ENCODE measurements at places on chromosomes 7 and 10. TPM values are rescaled to one million over a fixed set of nuclear protein-coding genes. Genes with fewer than 3 reads are reported as not detected.

The MSS51 gene
- polyA plus RNA-seq, result 1.8 TPM

The GRK5 gene
- 50.5 TPM for polyA plus RNA-seq

The MORN4 gene
- polyA plus RNA-seq, result not detected

The LEP gene
- 0.25 TPM for polyA plus RNA-seq

The ZNF727 gene
- 0.04 TPM for polyA plus RNA-seq

The IFIT1 gene
- polyA plus RNA-seq, result 1.4 TPM

The ATRNL1 gene
- not detected for polyA plus RNA-seq

The ABCB4 gene
- polyA plus RNA-seq, result 0.86 TPM

The PTF1A gene
- polyA plus RNA-seq, result not detected

The CHN2 gene
- 61.3 TPM for polyA plus RNA-seq

The UPK3B gene
- 2.2 TPM for polyA plus RNA-seq

The ZNF804B gene
- polyA plus RNA-seq, result 0.12 TPM

The ZNF316 gene
- polyA plus RNA-seq, result 11.9 TPM

The PLCE1 gene
- polyA plus RNA-seq, result 22.7 TPM

The CRYGN gene
- polyA plus RNA-seq, result not detected

The CYP3A7 gene
- 1.4 TPM for polyA plus RNA-seq

The PHYHIPL gene
- polyA plus RNA-seq, result 19.7 TPM

The PITX3 gene
- polyA plus RNA-seq, result 0.04 TPM

The WASHC2C gene
- 21.9 TPM for polyA plus RNA-seq

The CYP2C8 gene
- 3.1 TPM for polyA plus RNA-seq

The IFIT1B gene
- not detected for polyA plus RNA-seq

GRCh38 chr7:45599851-45600706, 25.9 kb downstream of the ADCY1 start:
- no peak for DNase-seq

GRCh38 chr7:117012696-117013095, 59.4 kb downstream of the ST7 start:
- no peak for DNase-seq

- no peak for DNase-seq
Measured at GRCh38 chr10:94138391-94138790, 144.7 kb downstream of the PLCE1 start.

DNA sequence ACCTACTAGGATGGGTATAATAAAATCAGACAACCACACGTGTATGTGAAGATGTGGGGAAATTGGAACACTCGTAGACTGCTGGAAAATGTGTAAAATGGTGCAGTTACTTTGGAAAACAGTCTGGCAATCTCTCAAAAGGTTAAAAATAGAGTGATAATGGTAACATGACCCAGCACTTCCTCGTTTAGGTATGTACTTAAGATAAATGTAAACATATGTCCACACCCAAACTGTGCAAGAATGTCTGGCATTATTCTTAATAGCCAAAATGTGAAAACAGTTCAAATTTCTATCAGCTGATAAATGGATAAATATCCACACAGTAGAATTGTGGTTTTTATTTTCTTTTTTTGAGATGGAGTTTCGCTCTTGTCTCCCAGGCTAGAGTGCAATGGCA, 272.8 kb downstream of the ZNF248 start:
- DNase-seq, result no peak

DNA sequence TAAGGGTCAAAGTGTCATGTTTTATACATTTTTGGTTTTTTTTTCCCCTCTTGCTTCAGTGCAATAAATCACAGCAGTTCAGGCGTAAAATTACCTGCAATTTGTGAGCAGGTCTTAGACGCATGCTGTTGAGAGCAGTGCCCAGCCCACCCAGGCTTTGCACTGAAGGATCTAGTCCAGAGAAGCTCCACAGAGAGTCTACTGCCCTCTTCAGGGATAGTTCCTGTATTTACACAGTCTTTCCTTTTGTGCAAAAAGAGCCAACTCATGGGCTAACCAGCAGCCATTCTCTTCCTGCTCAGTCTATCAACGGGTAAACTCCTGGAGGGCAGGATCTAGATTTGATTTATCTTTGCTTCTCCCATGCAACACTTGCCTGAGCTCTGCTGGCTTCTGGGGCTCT, 82.2 kb upstream of the NAMPT start:
- no peak for DNase-seq

GRCh38 chr10:128522551-128523308, 396.5 kb upstream of the MKI67 start:
- no peak for DNase-seq

- no peak for DNase-seq
Measured at GRCh38 chr10:133117688-133118071, 30.0 kb downstream of the ADGRA1 start.

DNA sequence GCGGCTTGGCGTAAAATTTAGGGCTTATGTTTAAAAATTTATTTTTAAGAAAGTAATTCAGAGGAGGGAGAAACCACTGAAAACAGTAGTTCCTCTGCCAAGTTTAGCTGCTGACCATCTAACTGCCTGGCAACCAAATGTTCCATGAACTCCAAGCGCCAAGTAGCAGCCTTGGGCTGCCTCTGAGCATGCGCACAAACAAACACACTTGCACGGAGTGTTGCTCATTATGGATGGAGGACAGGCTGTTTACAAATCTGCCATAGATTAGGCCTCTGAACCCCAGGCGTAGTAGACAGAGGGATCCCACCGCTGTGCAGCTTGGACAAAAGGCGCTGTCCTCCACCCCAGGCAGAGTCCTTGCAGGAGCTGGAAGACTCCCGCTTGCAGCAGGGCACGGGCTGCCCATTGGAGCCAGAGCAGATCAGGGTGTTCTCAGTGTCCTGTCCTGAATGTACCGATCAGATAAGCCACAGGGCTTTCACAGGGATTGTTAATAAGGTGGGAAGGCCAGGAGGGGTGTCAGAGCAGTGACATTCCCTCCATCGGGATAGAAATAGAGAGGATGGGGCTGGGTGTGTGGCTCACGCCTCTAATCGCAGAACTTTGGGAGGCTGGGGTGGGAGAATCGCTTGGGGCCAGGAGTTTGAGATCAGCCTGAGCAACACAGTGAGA, 47.7 kb upstream of the LYZL1 start:
- DNase-seq, result no peak

GRCh38 chr10:3900391-3900790, 115.4 kb upstream of the KLF6 start:
- no peak for DNase-seq

GRCh38 chr10:33937036-33937730, 602.7 kb upstream of the NRP1 start:
- no peak for DNase-seq

DNA sequence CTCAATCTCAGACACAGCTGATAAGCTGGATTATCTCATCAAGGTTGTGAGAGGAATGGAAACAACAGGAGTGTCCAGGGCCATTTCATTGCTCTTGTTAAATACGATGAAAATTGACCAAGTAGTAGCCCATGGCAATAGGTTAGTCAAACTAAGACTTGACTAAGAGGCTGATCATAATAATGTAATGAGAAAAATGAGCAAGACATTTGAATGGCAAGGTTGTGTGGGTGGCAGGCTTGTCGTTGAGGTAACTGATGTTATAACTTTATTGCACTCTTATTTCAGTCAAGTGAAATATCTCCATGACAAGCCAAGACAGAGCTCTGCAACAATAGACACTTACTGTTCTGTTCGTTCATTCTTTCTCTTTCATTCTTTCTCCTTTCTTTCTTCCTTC, 532.0 kb downstream of the GATA3 start:
- DNase-seq, result no peak

DNA sequence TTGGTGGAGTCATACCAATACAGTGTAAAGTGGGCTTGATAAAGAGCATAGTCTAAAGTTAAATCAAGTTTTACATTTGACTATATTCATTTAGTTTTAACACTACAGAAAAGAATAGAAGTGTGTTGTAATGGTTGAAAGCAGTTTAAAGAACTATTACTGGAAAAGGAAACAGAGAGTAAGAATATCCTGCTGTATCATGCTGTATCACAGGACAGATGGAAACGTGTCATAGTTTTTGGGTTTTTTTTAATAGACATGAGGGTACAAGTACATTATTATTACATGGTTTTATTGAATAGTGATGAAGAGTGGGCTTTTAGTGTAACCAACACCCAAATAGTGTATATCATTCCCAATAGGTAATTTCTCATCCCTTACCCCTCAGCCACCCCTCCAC, 944.3 kb downstream of the LRMDA start:
- DNase-seq, result no peak

- no peak for DNase-seq
Measured at GRCh38 chr10:101155896-101156295, 24.8 kb downstream of the TLX1 start.

DNA sequence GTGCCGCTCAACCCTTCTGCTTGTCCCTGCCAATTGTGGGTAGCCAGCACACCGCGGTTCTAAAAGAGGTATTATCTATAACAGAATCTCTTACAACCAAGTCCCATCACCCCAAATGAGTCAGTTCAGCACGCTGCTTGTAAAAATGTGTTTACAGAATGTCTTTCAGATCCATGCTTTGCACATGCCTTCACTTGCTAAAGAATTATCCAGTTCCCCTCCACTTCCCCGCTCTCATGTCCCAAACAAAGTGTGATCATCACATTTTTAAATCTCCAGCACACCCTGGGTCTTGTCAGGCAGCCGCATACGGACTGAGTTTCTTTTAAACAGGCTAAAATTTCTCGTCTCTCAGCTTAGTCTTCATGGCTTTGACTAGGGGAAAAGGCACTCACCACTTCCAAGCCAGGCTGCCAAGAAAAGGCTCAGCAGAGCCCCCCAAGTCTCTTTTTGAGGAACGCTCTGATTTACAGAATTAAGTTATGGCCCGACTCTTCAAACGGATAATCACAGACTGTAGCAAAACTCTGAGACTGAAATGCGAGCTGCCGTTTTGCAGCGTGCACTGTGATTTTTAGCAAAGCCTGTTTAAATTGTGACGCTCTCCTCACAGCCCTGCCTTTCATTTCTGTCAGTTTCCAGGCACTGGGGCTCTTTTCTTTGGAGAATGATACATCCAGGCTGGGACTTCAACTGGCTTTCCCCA, 29.8 kb upstream of the FGFR2 start:
- DNase-seq, result no peak

- no peak for DNase-seq
Measured at GRCh38 chr7:3321745-3322144, 20.7 kb downstream of the SDK1 start.

DNA sequence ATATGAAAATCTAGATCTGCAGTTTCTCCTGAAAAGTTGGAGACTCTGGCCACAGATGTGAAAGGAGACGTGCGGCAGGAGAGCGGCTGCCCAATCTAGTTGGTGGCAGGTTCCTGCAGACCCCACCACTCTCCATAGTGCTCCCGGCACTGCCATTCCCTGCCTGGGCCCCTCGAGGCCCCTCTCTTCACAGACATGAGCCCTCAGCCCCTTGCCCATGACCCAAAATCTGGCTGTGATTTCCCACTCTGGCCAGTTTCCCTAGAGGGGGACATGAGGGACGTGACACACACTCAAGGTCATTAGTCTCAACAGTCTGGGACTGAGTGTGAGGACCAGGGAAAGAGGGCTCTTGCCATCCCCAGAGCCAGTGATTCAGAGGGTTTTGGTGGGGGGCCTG, 138.7 kb downstream of the PTPN20 start:
- DNase-seq, result no peak

- no peak for DNase-seq
Measured at GRCh38 chr10:125011926-125012705, 70.2 kb downstream of the ZRANB1 start.

DNA sequence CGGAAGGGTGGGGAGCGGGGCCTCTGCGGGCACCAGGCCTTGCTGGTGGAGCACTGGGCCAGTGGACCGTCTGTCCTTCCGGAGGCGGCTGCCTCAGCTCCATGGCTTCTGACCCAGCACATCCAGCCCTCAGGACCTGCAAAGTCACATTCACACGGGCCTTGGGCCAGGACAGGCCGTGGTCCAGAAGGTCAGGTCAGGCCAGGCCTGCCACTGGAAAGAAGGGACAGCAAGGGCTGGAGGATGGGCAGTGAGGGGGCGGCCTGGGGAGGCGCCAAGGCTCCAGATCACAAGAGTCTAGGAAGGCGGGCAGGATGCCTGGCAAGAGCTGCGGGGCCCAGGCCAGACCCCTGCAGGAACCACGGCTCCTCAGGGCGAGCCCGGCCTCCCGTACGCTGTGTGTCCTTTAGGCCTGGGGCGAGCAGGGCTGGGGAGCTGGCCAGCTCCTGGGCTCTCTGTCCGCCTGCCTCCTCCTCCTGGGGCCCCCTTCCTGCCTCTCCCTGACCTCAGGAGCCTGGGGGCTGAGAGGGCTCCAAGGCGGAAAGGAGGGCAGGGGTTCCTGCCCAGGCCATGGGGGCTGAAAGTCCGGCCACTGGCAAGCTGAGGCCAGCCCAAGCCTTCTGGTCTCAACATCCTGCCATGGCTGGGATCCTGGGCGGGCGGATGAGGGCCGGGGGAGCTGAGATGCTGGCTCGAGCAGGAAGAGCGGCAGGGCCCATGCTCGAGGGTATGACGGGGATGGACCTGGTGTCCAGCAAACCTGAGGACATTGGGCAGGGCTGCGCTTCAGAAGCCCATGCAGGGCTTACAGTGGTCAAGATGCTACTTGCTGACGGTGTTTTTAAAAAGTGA, 225.8 kb downstream of the ELFN1 start:
- no peak for DNase-seq

GRCh38 chr10:6197321-6197720, 5.4 kb upstream of the PFKFB3 start:
- no peak for DNase-seq

GRCh38 chr10:6885284-6885683, 305.2 kb upstream of the PRKCQ start:
- DNase-seq, result no peak

GRCh38 chr10:7944215-7944480, 110.3 kb upstream of the GATA3 start:
- no peak for DNase-seq

GRCh38 chr7:44103923-44104859, at the start of gene AEBP1:
TSS of gene AEBP1 (plus strand) at chr7:44104345. CDS start at chr7:44104666, 321 bp downstream.
- peak; percentile 40 for DNase-seq

- DNase-seq, result no peak
Measured at GRCh38 chr10:132145521-132146185, 41.1 kb upstream of the DPYSL4 start.

GRCh38 chr7:1229956-1230355, 2.7 kb upstream of the UNCX start:
- no peak for DNase-seq

DNA sequence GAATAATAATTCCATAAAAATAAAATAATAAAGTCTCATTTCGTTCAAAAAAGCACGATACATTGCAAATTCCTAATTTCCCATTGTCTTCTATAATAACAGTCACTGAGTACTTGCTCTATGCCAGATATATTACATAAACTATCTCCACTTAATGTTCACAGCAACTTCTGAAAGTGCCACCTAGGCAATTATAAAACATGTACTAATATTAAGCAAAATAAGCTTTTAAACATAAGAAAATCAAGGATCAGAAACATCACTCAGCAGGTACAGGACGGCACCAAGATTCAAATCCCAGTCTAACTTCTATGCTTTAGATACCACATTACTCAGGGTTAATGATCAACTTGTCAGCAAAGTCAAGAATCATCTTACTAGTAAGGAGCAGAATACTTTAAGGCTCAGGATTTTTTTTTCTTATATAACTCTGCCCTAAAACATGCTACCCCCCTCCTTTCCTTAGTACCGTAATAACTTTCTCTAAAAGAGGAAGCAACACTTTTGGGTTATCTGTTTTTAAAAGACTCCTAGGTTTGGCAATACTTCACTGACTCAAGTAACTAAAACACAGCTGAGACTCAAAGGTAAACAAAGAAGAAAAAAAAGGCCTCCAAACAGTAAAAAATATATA, 51.3 kb downstream of the USP6NL start:
- peak; percentile 56 for DNase-seq
